HCEC 1CT (cell line): ENCODE measurements at places on chromosomes 12 and 14.

GRCh38 chr12:6265038-6265405 is 45.5 kb upstream of the PLEKHG6 start:
- DNase-seq: no peak

DNA sequence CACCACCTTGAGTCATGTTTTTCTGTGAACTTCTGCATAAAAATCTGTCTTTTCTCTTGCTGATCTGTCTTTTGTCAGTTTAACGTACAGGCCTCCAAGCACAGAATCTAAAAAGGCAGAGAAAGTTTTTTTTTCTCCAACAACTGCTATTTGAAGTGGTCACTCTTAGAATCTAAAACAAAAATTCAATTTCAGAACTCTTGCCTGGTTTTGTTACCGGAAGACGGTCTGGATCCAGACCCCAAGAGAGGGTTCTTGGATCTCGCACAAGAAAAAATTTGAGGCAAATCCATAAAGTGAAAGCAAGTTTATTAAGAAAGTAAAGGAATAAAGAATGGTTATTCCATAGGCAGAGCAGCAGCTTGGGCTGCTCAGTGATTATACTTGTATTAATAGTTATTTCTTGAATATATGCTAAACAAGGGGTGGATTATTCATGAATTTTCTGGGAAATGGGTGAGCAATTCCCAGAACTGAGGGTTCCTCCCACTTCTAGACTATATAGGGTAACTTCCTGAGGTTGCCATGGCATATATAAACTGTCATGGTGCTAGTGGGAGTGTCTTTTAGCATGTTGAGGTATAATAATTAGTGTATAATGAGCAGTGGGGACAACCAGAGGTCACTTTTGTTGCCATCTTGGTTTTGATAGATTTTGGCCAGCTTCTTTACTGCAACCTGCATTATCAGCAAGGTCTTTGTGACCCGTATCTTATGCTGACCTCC is 150.0 kb upstream of the PLEKHA5 start:
- no peak for DNase-seq

DNA sequence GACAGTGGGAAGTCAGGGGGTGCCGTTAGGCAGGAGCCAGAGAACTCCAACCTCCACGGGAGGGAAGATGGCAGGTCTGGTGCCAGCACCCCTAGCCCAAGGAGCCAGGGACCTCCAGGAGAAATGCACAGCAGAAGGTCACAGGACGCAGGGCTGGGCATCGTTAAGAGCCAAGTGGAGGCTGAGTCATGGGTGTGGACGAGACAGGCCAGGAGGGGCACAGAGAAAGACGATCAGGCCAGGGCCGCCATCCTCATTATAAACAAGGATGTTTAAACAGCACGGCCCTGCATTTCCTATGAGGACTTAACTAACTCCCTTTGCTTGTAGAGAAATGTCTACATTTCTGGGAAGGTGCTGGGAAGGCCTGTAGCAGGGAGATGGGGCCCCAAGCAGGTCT is 77.9 kb upstream of the FZD10 start:
- no peak for DNase-seq

- DNase-seq: no peak
Measured at GRCh38 chr12:122730215-122731014, at the start of gene HCAR1. HCAR1 (minus strand) TSS chr12:122730844; CDS start chr12:122730339, 505 bp downstream.

GRCh38 chr14:24463017-24463883 is 20.7 kb upstream of the SDR39U1 start:
- DNase-seq: no peak

DNA sequence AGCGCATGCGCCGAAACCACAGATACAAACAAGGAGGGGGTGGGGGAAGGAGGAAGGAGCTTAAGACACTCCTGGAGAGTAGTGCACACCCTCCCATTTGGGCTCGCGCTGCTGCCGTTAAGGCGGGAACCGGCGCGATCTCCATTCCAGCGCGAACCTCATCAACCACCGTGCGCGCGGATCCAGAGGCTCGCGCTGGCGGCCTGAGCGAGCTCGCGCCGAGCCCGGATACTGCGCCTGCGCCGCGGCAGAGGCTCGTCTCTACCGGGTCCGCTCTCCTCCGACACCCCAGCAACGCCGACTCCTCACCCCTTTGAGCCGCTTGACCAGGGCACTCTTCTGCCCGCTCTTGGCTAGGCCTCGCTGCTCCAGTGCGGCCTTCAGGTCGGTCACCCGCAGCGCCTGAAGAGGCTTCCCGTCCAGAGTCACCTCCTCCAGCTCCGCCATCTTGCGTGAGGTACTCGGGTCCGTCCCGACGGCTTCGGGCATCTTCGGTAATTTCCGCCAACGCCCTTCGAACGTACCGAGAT is at the start of gene ACIN1:
ACIN1 (minus strand) TSS at position 471 of the 530 bp plus-strand sequence; CDS start at position 447, 24 bp downstream.
- DNase-seq: peak; percentile 82

GRCh38 chr12:26298785-26299621 is 103.6 kb downstream of the SSPN start:
- DNase-seq: peak; percentile 87

GRCh38 chr12:48973941-48974673 is 2.6 kb upstream of the WNT10B start:
- peak; percentile 27 for DNase-seq

GRCh38 chr14:101071493-101071906 is 168.0 kb upstream of the RTL1 start:
- DNase-seq: no peak

DNA sequence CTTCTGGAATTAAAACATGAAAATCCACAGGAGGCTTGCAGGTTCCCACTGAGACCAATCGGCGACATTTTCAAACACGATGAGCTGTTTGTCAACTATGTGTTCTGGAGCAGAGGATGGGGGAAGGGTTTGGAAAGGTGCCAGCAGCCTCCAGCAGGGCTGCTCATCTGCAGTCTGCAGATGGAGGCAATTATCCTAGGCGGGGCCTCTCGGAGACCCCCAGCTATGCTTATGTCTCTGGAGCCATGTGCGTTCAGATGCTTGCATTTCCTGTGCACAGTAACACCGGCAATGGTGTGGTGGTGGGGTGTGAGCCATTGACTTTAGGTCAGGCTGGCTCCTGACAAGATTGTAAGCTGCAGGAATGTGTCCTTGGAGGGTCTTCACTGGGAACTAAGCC is 51.7 kb downstream of the RPH3A start:
- no peak for DNase-seq

DNA sequence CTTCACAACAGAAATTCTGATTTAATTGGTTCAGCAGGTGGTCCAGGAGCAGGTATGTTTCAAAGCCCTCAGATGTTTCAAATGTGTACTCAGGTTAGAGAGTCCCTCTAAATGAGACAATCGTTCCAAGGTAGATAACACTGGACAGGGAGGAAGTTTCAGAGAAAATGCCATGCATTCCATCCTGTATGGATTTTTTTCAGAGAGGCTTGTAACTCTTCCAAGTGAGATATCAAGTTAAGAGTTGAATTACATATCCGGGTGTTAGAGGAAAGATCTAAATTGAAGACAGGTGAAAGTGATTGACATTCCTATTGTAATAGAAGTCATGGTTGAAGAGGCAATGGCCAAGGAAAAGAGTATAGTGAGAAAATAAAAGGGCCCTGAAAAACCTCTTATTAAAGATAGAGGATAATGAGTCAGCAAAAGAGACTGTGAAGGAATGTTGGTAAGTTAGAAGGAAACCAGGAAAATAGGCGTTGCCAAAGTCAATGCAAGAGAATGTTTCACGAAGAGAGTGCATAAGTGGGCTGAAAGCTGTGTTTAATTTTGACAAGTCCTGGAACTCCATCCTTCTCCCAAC is 105.8 kb downstream of the BMP4 start:
- DNase-seq: peak; percentile 40
